ENCODE measurements at places on chromosomes 3 and 15.

DNA sequence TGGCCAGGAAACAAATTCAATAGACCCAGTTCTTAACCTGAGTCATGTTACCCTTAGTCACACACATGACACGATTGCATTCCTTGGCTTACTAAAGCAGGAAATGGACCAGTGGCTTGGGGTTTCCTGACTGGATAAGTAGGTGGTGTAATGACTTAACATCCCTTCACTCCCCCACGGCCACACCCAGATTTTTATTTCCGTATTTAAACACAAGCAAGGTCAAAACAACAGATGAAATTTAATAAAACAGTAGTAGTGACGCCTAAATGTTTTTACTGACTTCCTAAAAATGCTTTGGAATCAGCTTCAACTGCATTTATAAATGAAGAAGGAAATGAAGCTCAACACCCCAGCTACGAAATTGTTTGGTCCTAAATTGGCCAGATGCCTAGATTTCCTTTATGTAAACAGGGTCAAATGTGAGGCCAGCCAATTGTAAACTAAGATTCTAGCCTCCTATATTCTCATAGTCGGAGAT is 324.3 kb downstream of the CHST2 start:
- DNase-seq, result peak; percentile 1

DNA sequence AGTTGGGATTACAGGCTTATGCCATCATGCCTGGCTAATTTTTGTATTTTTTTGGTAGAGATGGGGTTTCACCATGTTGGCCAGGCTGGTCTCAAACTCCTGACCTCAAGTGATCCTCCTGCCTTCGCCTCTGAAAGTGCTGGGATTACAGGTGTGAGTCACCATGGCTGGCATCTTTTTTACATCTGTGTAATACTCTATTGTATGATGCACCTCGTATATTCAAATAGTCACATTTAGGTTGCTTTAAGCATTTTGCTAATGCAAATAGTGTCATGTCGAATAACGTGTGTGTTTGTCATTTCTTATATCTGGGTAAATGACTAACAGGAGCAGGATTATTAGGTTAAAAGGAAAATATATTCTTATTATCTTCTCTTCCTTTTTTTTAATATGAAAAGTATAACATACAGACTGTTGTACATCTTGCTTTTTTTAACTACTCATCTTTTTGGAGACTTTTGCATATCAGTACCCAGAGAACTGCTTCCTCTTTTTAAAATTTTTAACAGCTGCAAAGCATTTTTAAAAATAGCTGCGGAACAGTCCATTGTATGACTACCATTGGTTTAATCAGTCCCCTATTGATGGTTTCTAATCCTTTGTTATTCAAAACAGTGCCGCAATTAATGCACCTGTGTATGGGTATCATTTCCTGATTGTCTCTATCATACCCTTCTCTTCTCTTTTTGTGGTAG is 13.4 kb downstream of the SCAMP5 start:
- DNase-seq, result no peak

GRCh38 chr3:175149675-175150074 is 290.5 kb downstream of the NAALADL2 start:
- DNase-seq, result no peak

DNA sequence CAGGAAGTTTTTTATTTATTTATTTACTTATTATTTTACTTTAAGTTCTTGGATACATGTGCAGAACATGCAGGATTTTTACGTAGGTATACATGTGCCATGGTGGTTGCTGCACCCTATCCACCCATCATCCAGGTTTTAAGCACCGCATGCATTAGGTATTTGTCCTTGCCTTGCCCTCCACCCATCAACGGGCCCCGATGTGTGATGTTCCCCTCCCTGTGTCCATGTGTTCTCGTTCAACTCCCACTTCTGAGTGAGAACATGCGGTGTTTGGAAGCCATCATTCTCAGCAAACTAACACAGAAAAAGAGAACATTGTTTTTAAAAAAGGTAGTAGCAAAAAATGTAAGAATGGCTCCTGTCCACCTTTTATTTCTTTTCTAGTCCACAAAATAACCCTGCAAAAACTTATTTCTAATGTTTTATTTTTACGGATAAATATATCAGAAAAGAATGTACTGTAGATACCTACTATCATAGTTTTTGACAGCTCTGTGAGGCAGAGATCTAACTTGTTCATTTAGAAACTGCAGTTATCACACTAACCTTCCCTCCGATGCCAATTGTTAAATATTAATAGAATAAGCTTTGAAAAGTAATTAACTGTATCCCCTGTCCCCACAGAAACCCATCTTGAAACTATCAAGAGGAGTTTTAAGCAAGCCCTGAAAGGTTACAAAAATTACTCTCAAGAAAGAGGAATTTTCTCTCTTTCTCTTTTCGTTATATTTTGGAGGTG is 189.2 kb downstream of the LPP start:
- DNase-seq, result no peak

DNA sequence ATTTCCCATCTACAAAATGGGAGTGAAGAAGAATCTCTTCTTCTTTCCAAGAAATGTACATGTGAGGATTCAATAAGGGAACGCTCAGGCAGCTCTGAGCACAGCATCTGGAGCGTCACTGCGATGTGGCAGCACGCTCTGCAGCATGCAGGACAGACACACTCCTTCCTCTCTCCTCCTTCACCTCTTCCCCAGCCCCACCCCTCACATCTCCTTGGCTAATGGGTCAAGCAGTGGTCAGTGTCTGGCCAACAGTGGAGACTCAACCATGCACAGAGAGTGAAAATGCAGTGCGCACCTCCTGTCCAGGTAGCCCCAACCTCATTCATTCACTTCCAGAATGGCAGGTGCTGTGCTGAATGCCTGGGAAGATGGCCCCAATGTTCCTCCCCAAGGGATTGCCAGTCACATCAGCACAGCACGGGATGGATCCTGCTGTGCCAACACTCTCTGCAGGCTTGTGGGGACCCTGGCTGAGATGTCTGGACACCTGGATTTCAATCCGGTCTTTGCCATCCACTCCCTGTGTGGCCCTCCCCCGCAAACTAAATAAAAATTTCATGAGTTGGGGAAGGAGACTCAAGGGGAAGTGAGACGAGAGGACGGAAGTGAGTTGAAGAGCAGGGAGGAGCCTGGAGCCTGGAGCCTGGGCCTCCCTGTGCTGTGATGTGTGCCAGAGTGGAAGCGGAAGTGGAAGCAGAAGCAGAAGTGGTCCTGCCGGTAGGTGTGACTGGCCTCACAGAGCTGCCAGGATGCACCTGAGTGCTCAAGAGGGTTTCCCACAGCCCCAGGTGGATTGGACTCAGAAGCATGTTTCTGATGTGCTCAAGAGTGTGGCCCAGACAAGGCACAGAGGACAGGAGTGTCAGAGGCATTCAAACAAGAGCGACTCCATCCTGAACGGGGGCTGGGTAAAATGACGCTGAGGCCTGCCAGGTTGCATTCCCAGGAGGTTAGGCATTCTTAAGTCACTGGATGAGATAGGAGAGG is 163.9 kb downstream of the SMAD6 start:
- DNase-seq, result no peak

DNA sequence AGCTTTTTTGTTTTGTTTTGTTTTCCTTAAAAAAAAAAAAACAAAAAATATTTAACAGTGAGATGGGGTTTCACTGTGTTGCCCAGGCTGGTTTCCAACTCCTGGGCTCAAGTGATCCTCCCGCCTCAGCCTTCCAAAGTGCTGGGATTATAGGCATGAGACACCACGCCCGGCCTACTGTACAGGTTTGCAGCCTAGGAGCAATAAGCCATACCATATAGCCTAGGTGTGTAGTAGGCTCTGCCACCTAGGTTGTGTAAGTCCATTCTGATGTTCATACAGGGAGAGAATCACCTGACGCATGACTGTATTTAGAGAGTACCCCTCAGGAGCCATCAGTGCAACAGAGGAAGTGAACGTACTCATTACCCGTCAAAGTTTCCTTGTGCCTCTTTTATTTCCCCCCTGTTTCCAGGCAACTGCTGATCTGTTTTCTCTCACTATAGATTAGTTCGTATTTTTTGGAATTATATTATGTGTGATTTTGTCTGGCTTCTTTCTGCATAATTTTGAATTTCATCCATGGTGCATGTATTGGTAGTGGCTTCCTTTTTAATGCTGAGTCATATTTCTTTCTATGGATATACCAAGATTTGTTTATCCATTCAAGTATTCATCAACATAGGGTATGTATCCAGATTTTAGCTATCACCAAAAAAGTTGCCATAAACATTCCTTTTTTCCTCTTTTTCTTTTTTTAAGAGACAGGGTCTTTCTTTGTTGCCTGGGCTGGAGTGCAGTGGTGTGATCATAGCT is 9.9 kb downstream of the ACAD9 start:
- DNase-seq, result no peak

DNA sequence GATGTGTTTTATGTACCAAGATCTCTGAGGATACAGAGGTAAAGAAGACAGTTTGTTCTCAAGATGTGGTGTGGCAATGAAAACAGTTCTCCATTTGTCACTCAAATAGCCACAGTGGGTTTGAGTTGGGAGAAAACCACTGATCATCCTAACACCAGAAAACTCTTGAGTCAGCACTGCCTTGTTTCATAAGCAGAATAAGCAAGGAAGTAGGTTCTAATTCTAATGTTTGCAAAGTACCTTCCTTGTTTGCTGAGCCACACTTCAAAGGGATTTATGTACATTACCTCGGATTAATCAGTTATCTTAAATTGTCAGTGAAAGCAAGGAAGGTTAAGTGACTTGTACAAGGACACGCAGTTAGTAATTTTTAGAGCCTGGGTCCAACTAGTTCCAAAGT is 107.8 kb upstream of the BOC start:
- DNase-seq, result no peak

- no peak for DNase-seq
These were observed 224.2 kb downstream of the MINAR1 start for GRCh38 chr15:79656151-79657000.

GRCh38 chr15:50828610-50829206 is 63.2 kb upstream of the SPPL2A start:
- no peak for DNase-seq

DNA sequence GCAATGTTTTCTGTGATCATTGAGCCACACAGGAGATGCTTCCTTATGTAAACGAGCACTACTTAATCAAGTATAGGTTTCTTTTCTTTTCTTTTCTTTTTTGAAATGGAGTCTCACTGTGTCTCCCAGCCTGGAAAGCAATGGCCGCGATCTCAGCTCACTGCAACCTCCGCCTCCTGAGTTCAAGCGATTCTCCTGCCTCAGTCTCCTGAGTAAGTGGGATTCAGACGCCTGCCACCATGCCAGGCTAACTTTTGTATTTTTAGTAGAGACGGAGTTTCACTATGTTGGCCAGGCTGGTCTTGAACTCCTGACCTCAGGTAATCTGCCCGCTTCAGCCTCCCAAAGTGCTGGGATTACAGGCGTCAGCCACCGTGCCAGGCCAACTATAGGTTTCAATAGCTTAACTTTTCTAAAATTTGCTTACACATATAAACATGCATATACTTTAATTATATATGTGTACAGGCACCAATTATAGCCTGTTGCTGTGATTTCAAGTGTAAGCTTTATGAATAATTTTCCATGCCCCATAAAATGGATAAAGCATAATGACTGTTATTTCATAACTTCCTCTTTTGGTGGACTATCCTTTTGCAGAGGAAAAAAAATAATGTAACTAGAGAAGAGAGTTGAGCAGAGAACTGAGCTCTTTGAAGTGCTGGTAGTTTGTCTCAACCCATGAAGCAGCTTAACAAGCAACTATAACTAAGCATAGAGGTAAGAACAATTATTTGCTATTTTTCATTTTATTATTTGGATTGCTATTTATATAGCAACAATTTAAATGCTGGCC is 24.8 kb upstream of the MBNL1 start:
- peak; percentile 7 for DNase-seq

DNA sequence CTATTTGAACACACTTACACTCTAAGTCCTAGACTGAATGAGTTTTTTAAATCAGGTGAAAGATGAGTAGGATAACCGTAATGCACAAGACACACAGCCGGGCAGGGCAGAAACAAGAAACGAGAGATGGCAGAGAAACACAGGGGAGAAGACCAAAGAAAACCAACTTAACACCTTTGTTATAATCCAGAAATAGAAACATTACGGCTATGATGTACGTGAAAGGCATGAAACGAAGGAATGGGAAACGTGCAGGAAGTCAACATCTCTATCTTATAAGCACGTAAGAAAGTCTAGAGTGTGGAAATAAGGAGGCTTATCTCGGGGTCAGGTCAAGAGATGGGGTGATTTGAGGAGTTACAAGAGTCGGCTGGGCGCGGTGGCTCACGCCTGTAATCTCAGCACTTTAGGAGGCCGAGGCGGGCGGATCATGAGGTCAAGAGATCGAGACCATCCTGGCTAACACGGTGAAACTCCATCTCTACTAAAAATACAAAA is 1.9 kb upstream of the TNFSF10 start:
- no peak for DNase-seq

GRCh38 chr3:74347563-74348268 is 266.7 kb downstream of the CNTN3 start:
- no peak for DNase-seq

DNA sequence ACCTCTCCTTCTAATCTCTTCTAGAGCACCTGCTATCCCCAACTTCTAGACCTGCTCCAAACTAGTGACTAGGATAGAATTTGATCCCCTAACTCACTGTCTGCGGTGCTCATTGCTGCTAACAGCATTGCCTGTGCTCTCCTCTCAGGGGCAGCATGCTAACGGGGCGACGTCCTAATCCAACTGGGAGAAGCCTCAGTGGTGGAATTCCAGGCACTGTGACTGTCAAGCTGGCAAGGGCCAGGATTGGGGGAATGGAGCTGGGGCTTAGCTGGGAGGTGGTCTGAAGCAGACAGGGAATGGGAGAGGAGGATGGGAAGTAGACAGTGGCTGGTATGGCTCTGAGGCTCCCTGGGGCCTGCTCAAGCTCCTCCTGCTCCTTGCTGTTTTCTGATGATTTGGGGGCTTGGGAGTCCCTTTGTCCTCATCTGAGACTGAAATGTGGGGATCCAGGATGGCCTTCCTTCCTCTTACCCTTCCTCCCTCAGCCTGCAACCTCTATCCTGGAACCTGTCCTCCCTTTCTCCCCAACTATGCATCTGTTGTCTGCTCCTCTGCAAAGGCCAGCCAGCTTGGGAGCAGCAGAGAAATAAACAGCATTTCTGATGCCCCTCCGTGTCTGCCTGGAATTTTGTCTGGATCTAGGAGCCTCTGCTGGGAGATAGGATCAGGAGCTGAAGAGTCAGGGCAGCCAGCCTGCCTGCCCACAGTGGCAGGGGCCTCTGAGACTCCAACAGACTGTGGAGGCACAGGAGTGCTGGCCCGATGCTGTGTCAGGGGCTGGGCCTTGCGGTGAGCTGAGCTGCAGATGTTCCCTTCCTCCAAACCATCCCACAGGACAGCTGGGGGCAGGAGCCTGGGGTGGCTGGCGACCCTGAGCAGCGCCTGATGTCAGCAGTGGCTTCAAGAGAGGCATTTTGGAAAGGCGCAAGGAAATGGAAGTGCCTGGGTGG is 3.0 kb downstream of the ISLR start:
- DNase-seq, result no peak

GRCh38 chr15:55289011-55289745 is 435 bp downstream of the RAB27A start:
- DNase-seq, result peak; percentile 8

- DNase-seq, result no peak
These were observed 452.1 kb upstream of the PPP2R3A start for GRCh38 chr3:135513106-135514059.
